ENCODE measurements at places on chromosomes 2 and 18.
A peak's percentile ranks its signal among the peaks of the same experiment; 100 is the strongest.

DNA sequence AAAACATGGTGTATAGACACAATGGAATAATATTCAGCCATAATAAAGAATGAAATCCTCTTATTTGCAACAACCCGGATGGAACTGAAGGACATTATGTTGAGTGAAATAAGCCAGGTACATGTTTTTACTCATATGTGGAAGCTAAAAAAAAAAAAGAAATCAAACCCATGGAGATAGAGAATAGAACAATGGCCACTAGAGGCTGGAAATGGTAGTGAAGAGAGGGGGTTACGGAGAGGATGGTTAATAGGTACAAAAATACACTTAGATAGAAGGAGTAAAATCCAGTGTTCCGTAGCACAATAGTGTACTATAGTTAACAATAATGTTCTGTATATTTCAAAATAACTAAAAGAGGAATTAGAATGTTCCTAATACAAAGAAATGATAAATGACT lies 12.8 kb upstream of the KIAA2012 start:
- DNase-seq, result no peak
- H3K27ac ChIP-seq, result no peak overlapping the region
- no peaks in the 10 kb centered on the region for H3K4me1 ChIP-seq

- H3K27me3 ChIP-seq, result peaks cover 32% of the 10 kb centered on the region
- H3K4me1 ChIP-seq, result peaks cover 10% of the 10 kb centered on the region
These were observed 2.3 kb downstream of the KIF5C start for GRCh38 chr2:148877403-148877740.

DNA sequence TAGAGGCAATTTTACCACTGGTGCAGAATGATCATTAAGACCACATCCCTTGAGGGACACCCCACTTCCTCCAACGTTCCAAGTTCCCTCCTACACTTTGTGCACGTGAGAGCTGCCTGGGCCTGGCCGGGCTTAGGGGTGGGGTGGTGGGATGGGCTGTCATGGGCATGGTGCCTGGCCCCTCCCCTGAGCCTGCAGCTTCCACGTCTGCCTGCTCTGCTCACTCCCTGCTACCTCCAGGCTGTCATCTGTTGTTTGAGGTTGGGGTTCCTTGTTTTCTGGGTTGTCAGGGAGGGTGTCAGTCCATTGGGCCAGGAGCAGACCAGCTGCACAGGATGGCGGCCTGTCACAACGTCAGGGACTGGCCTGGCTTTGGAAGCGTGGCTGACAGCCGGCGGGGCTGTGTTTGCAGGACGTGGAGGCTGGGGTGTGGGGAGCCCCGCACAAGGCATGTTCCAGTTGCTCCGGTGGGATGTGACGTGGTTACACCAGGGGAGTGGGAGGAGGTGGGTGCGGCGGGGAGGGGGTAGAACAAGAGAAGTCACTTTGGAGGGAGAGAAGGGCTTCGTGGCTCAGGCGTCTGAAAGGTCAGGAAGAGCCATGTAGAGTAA lies 72.3 kb downstream of the RTP5 start:
- H3K36me3 ChIP-seq, result peaks cover 12% of the 10 kb centered on the region
- DNase-seq, result no peak
- no peak overlapping the region for H3K27ac ChIP-seq
- no peak overlapping the region for H3K4me3 ChIP-seq
- H3K4me1 ChIP-seq, result peaks cover 15% of the 10 kb centered on the region
- no peaks in the 10 kb centered on the region for H3K27me3 ChIP-seq

DNA sequence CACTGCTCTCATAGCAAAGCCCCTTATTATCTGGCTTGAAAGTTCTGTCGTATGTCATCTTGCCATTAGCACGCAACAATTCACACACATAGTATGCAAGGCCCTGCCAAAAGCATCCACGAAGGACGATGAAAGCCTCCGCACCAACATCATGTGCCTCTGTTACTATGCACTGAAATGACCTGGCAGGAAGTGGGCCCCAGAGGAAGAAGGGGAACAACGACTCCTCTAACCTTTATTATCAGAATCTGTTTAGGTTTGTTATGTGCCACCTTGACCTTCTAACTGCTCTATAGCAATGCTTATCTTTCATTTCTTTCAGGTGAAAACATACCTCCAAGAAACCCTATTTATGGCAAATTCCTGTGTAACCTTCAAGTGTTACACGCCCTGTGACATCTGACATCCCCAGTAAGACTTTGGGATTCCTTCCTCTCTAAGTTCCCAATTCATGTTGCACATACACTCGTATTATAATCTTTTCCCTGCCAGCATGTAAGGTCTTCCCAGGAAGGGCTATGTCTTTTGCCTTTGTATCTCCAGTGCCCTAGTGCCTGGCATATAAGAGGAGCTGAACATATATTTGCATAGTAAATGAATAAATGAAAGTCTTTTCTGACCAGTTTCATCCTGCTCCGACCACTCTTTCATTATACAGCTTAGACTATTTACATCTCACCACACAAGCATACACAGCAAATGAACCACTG lies 7.0 kb upstream of the NDUFV2 start:
- no peaks in the 10 kb centered on the region for H3K36me3 ChIP-seq
- peak overlapping the region; percentile 92 for H3K27ac ChIP-seq
- no peaks in the 10 kb centered on the region for H3K27me3 ChIP-seq
- peak; percentile 71 for DNase-seq
- peaks cover 27% of the 10 kb centered on the region for H3K4me1 ChIP-seq

GRCh38 chr2:96436416-96436815 lies 68.7 kb downstream of the NEURL3 start:
- H3K27ac ChIP-seq, result no peak overlapping the region
- no peak overlapping the region for H3K4me3 ChIP-seq
- peaks cover 11% of the 10 kb centered on the region for H3K36me3 ChIP-seq
- DNase-seq, result no peak
